ENCODE measurements at places on chromosomes 2 and 18.

- DNase-seq, result no peak
These were observed 751.9 kb downstream of the MBD2 start for GRCh38 chr18:53472546-53472945.

- no peak for DNase-seq
These were observed 52.8 kb downstream of the SLC35F5 start for GRCh38 chr2:113703386-113704299.

- no peak for DNase-seq
These were observed 59.1 kb downstream of the TNS1 start for GRCh38 chr2:217943446-217944321.

DNA sequence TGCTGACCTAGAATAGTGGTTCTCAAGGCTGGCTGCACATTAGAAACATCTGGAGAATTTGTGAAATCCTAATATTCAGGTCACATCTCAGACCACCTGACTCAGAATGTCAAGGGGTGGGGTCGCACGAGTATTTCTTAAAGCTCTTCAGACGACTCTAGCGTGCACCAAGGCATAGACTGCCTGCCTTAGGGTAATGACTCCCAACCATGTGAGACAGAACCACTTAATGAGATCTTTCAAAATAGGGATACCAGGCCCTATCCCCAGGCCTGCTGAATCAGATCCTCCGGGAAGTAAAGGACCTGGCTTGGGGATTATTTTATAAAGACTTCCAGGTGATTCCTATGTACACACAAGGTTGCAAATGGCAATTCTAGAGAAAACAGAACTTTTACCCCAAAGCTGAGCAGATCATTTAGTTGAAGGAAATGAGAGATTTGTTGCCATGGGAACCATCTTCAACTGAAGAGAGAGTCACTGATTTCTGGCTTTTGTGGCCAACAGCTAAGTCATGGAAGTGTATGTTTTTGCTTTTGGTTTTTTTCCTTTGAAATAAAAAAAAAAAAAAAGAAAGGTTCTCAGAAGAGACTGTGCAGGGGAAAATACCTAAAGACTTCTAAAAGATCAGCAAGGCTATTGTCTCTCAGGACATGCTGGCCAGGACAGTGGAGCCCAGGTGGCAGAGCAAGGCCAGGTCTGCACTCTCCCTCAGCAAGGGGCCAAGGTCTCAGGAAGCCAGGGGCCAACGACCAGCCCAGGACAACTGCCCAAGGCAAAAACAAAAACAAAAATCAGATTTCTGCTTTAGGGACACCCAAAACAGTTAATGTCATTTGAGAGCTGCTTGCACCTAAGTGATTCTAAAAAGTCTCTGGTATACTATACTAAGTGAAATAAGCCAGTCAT is 15.3 kb upstream of the LOXHD1 start:
- DNase-seq, result no peak

- DNase-seq, result no peak
These were observed 67.9 kb upstream of the TXNDC2 start for GRCh38 chr18:9817725-9818422.

GRCh38 chr18:36314754-36315153 is 17.2 kb downstream of the FHOD3 start:
- DNase-seq, result no peak

DNA sequence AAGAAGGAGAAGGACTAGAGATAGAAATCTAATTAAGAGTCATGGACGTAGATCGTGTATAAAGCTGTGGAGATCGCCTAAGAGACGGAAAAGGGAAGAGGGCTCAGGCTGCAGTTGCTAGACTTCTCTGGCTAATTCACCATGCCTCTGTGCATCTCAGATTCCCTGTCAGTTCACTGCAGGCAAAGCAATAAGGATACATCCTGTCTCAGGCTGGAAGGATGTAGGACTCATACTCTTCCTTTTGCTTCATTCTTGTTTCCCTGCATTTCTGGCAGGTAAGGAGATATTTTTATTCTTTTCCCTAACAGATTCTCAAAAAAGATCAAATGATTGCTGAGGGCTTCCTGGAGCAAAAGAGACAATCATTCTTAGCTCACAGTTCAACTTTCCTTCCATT is 112.5 kb downstream of the AP1S3 start:
- DNase-seq, result no peak

- no peak for DNase-seq
These were observed 7.5 kb upstream of the IMP4 start for GRCh38 chr2:130335226-130335625.

DNA sequence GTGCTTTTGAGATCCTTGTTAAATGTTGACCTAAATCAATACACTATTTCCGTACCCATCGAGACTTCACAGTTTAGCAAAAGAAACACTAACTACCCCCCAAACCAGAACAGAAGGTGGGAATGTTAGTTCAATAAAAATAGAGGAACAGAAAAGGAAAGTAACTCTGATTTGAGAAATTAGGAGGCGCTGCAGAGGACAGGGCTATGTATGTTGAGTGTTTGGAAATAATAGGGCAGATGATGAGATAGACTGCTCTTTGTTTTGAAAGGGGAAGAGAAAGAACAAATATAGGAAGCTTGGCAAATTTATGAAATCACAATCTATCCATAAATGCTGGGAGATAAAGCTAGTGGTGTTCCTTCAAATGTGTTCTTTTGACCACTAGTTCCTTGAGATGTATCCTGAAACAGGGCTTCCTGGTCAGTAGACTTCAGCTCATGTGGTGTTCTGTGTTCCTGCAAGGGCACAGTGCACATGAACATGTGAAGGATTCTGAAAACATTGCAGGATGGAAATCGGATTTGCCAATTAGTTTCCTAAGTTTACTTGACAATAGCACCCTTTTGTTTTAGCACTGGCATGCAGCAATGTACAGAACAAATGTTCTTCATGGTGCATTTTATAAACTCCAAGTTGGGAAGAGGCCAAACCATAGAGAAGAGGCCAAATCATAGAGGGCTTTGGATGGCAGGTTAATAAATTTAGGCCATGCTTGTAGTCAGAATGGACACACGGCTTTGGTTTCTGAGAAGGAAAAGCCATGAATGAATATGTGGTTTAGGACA is 39.8 kb downstream of the RHBDD1 start:
- peak; percentile 32 for DNase-seq

GRCh38 chr18:66013969-66014368 is 263.2 kb downstream of the CDH7 start:
- DNase-seq, result no peak

DNA sequence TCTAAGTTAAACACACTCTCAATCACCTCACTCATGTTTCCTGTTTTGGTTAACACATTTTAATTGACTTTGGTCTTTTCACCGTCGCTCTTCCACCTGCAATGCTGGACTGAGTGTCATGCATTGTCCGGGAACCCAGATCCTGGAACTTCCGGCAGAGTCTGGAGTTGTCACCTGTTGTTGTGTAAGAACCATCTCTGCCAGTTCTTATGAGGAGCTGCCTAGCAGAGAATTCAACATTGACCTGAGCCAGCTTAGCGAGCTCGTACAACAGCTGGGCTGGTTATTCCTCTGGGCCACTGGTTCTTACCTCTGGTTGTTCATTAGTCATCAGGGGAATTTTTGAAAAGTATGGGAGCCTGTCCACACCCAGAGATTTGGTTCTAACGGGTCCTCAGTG is 75.7 kb downstream of the BCL2L11 start:
- DNase-seq, result no peak

DNA sequence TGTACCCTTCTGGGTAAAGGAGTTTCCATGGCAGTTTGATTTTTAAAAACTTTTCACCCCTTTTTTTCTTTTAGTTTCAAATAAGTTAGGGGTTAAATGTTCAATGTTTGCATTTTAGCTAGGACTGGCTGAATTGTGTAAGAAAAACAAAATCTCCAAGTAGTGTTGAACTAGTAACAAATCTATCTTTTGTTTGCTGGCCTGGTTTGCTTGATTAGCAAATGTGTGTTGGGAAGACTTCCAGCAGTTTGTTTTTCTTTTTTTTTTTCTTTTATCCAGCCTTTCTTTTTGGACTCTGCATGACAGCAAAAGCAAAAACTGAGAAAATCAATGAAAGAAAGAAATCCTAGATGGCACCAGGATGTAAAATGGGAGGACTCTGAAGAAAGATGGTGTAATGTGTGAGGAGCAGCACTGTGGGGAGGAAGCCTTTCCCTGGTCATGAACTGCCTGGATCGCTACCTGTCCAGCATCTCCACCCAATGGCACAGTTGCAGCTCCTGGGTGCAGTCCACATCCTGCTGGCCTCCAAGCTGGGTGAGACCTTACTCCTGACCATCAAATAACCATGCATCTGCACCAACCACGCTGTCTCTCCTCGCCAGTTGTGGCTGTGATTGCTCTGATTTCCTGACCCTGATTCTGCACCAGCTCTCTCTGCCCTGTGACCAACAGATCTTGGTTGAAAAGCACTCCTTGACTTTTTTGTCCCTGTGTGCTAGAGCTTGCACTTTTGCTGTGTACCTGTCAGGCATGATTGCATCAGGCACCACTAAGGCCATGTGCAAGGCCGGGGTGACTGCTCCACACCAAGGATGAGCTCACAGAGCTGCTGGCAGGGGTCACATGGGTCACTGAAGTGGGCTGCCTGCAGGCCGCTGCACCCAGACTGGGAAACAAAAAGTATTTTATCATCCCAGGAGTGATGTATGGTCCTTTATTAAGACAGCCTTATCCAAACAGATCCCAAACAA is 71.2 kb upstream of the ZNF236 start:
- DNase-seq, result no peak

DNA sequence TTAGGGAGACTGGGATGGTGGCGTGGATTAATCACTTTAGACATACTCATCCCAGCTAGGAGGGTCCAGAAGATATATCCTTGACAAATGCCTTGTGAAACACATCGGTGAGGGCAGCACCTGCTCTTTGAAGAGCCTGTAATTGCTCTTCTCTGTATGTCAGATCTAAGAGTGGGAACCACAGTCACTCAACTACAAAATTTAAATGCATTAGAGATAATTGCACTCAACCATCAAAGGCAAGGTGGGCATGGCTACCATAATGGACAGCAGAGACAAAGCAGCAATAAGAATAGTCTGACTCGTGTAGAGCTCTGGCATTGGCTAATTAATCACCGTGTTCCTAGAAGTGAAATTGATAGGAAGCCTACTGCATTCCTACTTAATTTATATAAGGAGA is 96.8 kb downstream of the ERBB4 start:
- DNase-seq, result no peak

GRCh38 chr18:36589857-36590543 is 238.8 kb downstream of the TPGS2 start:
- no peak for DNase-seq

DNA sequence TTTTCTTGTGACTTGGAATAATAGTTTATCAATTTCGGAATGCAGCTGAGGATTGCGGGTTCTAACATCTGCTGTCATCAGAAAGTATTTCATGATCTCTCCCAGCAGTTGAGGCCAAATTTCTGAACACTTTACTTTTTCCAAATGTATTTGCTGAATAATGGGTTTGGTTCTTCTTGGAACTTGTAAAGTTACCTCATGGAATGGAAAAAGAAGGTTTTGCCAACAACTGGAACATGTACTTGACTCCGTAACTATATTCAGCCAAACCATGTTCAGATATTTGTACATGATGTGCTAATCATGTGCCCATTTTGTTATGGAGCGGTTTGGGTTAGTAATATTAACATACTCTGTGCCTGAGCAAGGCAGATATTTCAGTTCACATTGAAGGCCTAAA is 119.6 kb downstream of the LCLAT1 start:
- no peak for DNase-seq

DNA sequence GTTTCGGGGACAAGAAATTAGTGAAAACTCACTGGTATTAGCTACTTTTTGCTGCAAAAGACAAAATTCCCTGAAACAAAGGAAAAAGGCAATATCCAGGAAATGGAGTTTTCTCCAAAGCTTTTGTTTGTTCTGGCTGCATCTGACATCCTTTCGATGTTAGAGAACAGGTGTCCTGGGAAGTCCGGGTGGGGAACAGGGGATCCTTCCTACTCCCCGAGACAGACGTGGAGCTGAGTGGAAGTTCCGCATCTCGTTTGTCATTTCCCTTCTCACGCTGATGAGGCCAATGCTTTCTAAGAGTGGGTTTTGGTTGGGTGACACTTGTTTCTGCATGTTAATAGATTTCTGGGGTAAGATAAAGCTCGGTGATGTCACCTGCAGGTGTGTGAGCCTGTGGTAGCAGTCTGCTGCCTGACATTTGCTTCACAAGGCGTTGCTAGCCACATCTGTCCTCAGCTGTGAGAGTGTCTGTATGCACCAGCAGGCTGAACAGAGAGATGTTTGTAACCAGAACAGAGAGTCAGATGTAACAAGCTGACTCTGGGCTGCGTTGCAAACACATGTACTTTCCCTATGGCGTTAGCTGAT is 125.9 kb downstream of the ACOXL start:
- no peak for DNase-seq

DNA sequence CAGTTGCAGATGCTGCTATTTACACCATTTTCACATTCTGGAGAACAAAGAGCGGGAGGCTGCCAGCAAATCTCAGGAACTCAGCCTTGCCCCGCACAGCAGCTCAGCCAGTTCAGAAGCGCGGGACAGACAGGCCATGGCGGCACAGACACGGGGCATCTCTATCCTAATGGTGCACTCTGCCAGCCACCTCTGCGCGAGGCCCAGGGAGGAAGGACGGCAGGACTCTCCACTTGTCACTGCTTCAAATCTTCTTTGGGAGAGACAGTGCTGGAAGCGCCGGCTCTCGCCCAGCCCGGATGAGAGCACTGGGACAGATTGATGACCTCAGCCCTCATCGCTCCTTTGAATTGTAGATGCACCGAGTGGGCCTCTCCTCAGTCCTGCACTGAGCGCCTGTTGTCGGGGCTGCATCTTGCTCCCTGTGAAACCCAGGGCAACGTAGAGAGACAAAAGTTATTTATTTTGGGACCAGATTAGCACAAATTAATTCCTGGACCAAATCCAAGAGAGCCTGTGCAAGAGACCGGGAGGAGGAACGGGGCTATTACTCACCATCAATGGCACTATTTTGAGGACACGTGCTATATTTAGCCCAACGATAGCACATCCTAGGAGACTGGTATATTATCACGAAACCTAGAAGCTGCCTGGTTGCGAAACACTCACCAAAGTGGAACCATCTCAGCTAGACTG is 211.4 kb upstream of the SMIM21 start:
- no peak for DNase-seq

Measured in SIG-M5 (cell line).